ENCODE measurements at places on chromosomes 2 and 18.
A peak's percentile ranks its signal among the peaks of the same experiment; 100 is the strongest.

GRCh38 chr2:57796527-57796926 is 250.1 kb upstream of the VRK2 start:
- no peak for DNase-seq

DNA sequence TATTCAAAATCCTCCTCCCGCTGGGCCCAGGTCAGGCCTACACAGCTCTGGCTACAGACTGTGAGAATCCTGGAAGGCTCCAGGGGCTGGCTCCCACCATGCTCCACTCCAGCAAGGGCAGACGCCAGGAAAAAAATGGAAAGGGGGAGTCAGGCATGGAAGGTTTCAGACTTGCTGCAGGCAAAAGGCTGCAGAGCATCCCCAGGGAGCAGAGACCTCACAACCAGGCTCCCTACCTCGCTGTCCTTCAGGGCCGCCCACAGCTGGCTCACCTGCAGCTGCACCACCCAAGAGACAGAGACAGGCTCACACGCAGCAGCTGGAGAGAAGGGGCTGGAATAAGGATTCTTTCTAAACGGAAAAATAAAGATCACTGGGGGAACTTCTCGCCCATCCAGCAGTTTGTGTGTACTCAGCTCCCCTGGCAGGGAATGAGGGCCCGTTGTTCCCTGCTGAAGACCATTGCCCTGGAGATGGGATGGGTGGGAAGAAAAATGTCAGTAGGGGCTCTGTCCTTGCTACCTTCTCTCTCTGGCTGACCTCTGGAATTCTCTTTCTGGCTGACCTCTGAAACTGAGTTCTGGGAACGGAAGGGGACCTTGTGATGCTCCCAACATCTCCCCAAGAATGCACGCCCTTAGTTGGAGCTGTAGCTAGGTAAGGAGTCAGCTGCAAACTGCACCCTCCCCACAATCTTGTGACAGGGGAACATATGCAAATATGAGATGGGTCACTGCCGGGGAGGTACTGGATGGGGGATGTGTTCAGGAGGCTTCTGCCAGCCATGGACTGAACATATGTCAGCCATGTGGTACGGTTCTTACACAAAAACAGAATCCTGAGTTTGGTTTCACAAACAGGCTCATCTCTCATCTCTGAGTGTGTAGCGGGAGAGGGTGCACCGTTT is 34.5 kb downstream of the BCL2 start:
- no peak for DNase-seq

GRCh38 chr2:20625491-20626391 is 25.2 kb downstream of the HS1BP3 start:
- DNase-seq = no peak

- DNase-seq = no peak
These were observed 6.1 kb downstream of the APCDD1 start for GRCh38 chr18:10460414-10461018.

GRCh38 chr18:80109676-80110078 is 615 bp downstream of the ADNP2 start:
- peak; percentile 52 for DNase-seq
